ENCODE measurements at places on chromosomes 7 and 10. TPM values are rescaled to one million over a fixed set of nuclear protein-coding genes. Genes with fewer than 3 reads are reported as not detected.
A peak's percentile ranks its signal among the peaks of the same experiment; 100 is the strongest.

DNA sequence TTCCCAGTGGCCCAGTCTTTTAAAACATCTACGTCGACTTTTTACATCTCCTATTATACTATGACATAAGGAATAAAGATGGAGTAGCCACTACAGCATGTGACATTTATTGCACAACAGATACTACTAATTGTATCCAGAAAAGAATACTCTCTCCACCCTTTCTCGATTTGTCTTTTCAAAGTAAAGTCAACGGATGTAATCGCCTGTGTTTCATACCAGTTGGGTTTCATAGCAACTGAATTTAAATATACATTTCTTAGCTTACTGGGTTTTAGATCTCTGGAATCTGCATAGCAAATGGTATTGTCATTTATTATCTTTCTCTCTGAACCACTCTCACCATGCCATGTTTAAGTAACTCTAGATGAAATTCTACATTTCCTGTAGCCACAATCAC lies 86.4 kb upstream of the TRIL start:
- no peak for DNase-seq
- no peaks in the 10 kb centered on the region for H3K36me3 ChIP-seq
- no peaks in the 10 kb centered on the region for H3K4me1 ChIP-seq
- no peak overlapping the region for H3K4me3 ChIP-seq

GRCh38 chr7:44087911-44088838 lies 5.8 kb upstream of the POLM start:
- no peak for DNase-seq
- H3K27ac ChIP-seq: peak overlapping the region; percentile 37
- no peaks in the 10 kb centered on the region for H3K27me3 ChIP-seq
- H3K4me1 ChIP-seq: peaks cover 4% of the 10 kb centered on the region
- no peak overlapping the region for H3K4me3 ChIP-seq

- H3K4me3 ChIP-seq: no peak overlapping the region
- no peaks in the 10 kb centered on the region for H3K4me1 ChIP-seq
- H3K27me3 ChIP-seq: no peaks in the 10 kb centered on the region
These were observed 14.8 kb downstream of the CUX1 start for GRCh38 chr7:101832205-101832631.

DNA sequence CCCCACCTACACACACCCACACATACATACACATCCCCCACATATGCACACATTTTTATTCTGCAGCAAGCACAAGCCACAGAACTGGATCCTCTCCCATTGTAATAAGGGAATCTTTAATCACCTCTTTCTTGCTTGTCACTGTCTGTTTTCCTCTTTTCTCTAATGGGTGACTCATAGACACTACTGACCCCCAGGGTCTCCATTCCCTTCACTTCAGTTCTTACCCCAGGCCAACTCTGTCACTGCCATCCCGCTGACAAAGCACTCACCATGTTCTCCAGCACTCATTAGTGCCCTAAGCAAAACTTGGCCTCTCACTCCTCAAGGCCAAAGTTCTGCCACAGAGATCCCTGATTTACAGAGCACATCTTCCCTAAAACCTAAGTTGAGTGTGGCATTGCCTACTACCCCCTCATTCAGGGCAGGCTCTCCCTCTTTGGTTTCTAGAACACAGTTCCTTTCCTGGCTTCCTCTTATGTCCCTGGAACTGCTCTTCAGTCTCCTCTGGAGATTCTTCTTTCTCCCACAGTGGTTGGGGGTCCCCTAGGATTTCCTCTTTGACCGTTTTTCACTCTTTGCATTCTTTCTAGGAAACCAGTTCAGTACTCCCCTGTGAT lies 39.6 kb upstream of the INHBA start:
- H3K4me3 ChIP-seq: no peak overlapping the region
- H3K4me1 ChIP-seq: no peaks in the 10 kb centered on the region
- no peaks in the 10 kb centered on the region for H3K36me3 ChIP-seq
- H3K27ac ChIP-seq: no peak overlapping the region
- DNase-seq: no peak

GRCh38 chr10:34607894-34608293 lies 207.2 kb downstream of the PARD3 start:
- no peak overlapping the region for H3K27ac ChIP-seq
- no peaks in the 10 kb centered on the region for H3K4me1 ChIP-seq
- no peak for DNase-seq
- no peak overlapping the region for H3K4me3 ChIP-seq

GRCh38 chr7:128922496-128923410 lies 12.2 kb upstream of the KCP start:
- no peak overlapping the region for H3K4me3 ChIP-seq
- H3K27ac ChIP-seq: no peak overlapping the region
- DNase-seq: no peak
- peaks cover 42% of the 10 kb centered on the region for H3K27me3 ChIP-seq
- H3K36me3 ChIP-seq: no peaks in the 10 kb centered on the region

GRCh38 chr10:83037653-83038052 lies 1101.7 kb upstream of the GHITM start:
- no peak overlapping the region for H3K4me3 ChIP-seq
- H3K27me3 ChIP-seq: no peaks in the 10 kb centered on the region
- no peak for DNase-seq
- no peak overlapping the region for H3K27ac ChIP-seq
- H3K4me1 ChIP-seq: no peaks in the 10 kb centered on the region

DNA sequence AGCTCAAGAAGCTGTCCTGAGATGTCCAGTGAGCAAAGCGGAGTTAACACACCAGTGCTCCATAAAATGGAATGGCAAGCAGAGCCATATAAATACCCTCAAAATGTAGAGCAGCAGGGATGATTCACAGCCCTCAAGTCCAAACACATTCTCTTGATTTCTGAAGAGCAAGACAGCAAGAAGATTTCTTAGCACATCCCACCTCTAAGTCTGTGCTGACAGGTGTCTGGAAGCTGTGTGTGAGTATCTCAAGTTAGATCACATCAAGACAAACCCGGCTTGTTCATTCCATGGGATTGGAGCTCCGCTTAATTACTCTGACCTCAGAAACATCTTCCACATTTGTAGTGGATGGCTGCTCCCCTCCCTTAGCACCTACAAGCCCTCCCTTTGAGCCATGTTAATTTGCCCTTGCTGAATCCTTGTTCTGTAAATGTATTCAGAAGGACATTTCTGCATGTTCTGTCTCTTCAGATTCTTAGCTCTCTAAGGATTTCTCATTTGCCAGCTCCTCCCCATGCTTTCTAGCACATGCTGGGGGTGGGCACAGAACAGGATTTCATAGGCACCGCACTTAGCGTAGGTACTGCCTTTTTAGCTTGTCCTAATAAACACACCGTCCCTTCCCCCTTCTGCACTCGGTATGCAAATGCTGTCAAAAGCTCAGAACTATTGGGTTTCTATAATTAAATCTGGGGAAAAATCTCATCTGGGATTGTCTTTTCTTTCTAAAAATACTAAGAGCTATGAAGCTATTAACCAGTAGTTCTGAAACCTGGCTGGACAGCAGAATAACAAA lies 112.7 kb downstream of the CPXM2 start:
- no peaks in the 10 kb centered on the region for H3K36me3 ChIP-seq
- no peak overlapping the region for H3K27ac ChIP-seq
- no peaks in the 10 kb centered on the region for H3K4me1 ChIP-seq
- DNase-seq: no peak

DNA sequence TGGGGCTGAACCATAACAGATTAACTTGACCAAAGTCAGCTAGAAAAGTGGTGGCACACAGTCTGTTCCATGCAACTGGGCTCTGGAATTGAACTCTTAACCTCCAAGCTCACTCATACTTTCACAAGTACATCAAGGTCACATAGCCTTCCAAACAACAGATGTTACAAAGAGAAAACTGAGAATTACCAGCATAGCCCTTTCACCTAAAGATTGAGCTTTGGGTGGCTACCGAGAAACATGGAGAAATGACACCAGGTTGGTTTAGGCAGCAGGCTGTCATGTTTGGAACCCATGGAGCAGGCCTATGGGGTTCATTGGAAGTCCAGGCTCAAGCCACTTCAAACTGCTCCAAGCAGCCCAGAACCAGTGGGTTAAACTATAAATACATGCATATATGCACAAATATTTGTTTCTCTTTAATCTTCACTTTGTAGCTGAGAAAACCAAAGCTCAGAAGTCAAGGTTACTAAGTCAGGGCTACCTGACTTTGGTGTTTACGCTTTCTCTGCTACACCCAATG lies 59.1 kb downstream of the MALSU1 start:
- no peak for DNase-seq
- peak overlapping the region; percentile 48 for H3K27ac ChIP-seq
- no peaks in the 10 kb centered on the region for H3K36me3 ChIP-seq
- no peaks in the 10 kb centered on the region for H3K27me3 ChIP-seq
- H3K4me1 ChIP-seq: peaks cover 14% of the 10 kb centered on the region

- H3K4me3 ChIP-seq: no peak overlapping the region
- DNase-seq: no peak
- no peaks in the 10 kb centered on the region for H3K4me1 ChIP-seq
These were observed 8.3 kb downstream of the TMEM273 start for GRCh38 chr10:49179699-49180443.

- H3K27me3 ChIP-seq: no peaks in the 10 kb centered on the region
- H3K4me3 ChIP-seq: no peak overlapping the region
- H3K4me1 ChIP-seq: no peaks in the 10 kb centered on the region
- DNase-seq: peak; percentile 38
- H3K27ac ChIP-seq: no peak overlapping the region
- no peaks in the 10 kb centered on the region for H3K36me3 ChIP-seq
These were observed 166.4 kb downstream of the C7orf25 start for GRCh38 chr7:42745357-42746059.

DNA sequence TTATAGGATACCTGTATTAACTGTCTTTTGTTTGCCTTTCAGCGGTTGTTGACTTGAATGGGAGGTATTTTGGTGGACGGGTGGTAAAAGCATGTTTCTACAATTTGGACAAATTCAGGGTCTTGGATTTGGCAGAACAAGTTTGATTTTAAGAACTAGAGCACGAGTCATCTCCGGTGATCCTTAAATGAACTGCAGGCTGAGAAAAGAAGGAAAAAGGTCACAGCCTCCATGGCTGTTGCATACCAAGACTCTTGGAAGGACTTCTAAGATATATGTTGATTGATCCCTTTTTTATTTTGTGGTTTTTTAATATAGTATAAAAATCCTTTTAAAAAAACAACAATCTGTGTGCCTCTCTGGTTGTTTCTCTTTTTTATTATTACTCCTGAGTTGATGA lies 26.6 kb downstream of the RBM17 start:
- no peaks in the 10 kb centered on the region for H3K36me3 ChIP-seq
- H3K4me3 ChIP-seq: no peak overlapping the region
- no peak overlapping the region for H3K27ac ChIP-seq
- H3K4me1 ChIP-seq: no peaks in the 10 kb centered on the region

GRCh38 chr7:76142861-76143260 lies 58.8 kb upstream of the SRRM3 start:
- no peaks in the 10 kb centered on the region for H3K4me1 ChIP-seq
- H3K27me3 ChIP-seq: peaks cover 2% of the 10 kb centered on the region
- no peaks in the 10 kb centered on the region for H3K36me3 ChIP-seq
- DNase-seq: no peak
- no peak overlapping the region for H3K4me3 ChIP-seq

- H3K27me3 ChIP-seq: no peaks in the 10 kb centered on the region
- no peak overlapping the region for H3K27ac ChIP-seq
- no peaks in the 10 kb centered on the region for H3K4me1 ChIP-seq
- no peaks in the 10 kb centered on the region for H3K36me3 ChIP-seq
These were observed 75.0 kb downstream of the GATA3 start for GRCh38 chr10:8129438-8129837.

- no peaks in the 10 kb centered on the region for H3K27me3 ChIP-seq
- no peaks in the 10 kb centered on the region for H3K4me1 ChIP-seq
- no peak for DNase-seq
- H3K36me3 ChIP-seq: no peaks in the 10 kb centered on the region
- H3K4me3 ChIP-seq: no peak overlapping the region
These were observed 432.7 kb downstream of the DPP6 start for GRCh38 chr7:154484943-154485342.

DNA sequence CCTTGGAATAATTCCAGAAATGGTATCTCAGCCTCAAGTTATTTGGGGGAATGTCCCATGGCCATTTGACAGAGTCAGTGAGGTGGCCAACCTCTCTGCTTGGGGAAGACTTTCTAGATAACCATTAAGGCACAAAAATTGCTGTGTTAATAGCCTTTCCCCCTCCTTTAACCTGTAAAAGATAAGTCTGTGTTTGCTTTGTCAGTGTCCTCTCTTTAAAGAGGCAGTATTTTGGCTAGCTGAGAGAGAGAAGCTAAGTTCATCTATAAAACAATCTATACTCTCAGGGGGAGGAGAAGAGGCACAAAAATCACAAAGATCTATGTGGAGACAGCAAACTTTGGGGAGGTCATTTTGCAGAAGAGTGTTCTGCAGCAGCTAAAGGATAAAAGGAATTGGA lies 72.1 kb downstream of the PLCE1 start:
- no peak for DNase-seq
- H3K36me3 ChIP-seq: no peaks in the 10 kb centered on the region
- no peak overlapping the region for H3K4me3 ChIP-seq
- peaks cover 8% of the 10 kb centered on the region for H3K4me1 ChIP-seq
- no peaks in the 10 kb centered on the region for H3K27me3 ChIP-seq

DNA sequence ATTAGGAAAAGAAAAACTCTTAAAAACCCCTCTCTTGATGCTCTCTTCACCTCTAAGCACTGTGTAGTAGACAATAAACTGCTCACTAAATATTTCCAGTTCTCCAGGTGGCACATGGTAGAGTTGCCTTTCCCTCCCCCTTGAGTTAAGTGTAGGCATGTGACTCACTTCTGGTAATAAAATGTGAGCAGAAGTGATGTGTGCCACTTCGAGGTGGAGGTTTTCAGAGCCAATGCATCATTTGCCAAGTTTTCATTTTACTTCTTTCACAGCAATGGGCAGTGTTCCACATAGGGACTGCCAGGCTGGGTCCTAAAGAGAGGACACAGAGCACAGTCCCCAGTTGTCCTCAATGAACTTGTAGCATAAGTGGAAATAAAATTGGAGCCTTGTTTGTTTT lies 131.6 kb upstream of the NPY start:
- H3K27me3 ChIP-seq: no peaks in the 10 kb centered on the region
- DNase-seq: peak; percentile 47
- peak overlapping the region; percentile 88 for H3K27ac ChIP-seq
- H3K4me1 ChIP-seq: peaks cover 7% of the 10 kb centered on the region

- no peak overlapping the region for H3K4me3 ChIP-seq
- H3K36me3 ChIP-seq: no peaks in the 10 kb centered on the region
- DNase-seq: no peak
- H3K27me3 ChIP-seq: no peaks in the 10 kb centered on the region
These were observed 187.5 kb downstream of the CELF2 start for GRCh38 chr10:11205030-11205772.

PLAU gene
- 5.2 TPM for total RNA-seq

CDH23 gene
- total RNA-seq: 0.30 TPM

CPN1 gene
- 2.8 TPM for total RNA-seq

SEC24C gene
- total RNA-seq: 60.2 TPM

FAM25G gene
- total RNA-seq: not detected

SLC39A12 gene
- not detected for total RNA-seq

GHRHR gene
- not detected for total RNA-seq

PTPN20 gene
- 0.32 TPM for total RNA-seq

OGDH gene
- total RNA-seq: 65.3 TPM

AOAH gene
- 2.4 TPM for total RNA-seq

MSS51 gene
- total RNA-seq: 1.2 TPM

PDIA4 gene
- total RNA-seq: 371 TPM

SMO gene
- total RNA-seq: 46.2 TPM

FKBP6 gene
- total RNA-seq: 0.12 TPM
